NCI-H1105 (cell line): ENCODE measurements at places on chromosomes 4 and X.

DNA sequence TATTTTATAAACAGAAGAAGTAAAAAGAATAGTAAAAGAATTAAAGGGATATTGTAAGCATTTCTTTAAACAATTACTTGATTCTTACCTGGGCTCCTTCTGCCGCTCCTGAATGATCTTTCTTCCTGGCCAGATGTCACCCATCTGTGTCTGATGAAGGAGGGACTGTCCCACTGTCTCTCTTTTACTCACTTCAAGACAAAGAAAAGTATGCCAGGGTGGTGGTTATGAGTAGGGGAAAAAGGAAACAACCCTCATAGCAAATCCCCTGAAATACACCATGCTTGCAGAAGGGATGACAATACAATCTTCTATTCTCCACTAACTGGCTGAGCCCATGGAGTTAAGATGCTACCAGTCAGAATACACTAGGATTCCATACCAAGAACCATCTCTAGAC, 31.1 kb downstream of the SYTL4 start:
- DNase-seq, result no peak

- no peak for DNase-seq
These were observed 149.8 kb downstream of the STIM2 start for GRCh38 chr4:27010334-27010940.

- DNase-seq, result no peak
These were observed 3.6 kb downstream of the SLC10A6 start for GRCh38 chr4:86845593-86845992.

DNA sequence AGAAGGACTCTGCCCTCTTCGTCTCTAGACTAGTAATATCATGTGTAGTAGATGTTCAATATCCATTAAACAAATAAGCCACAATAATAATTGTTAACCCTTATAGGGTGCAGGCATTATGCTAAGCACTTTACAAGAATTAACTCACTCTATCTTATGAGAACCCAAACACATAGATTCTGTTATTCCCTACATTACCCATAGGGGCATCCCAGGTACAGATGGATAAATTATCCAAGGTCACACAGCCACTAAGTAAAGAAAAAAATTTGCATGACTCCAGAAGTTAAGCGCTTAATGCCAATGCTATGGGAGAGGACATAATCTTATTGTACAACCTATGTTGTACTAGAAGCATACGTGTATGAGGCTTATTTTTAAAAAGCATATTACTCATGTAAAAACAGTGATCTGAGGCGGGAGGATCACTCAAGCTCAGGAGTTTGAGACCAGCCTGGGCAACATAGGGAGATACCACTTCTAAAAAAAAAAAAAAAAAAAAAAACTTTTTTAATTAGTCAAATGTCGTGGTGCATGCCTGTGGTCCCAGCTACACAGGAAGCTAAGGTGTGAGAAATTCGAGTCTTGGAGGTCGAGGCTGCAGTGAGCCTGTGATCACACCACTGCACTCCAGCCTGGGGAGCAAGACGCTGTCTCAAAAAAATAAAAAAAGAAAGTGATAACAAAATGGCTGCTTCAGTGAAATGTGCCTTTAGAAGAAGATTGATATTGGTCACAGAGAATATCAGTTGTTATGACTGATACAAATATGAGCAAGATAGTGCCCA, 13.6 kb downstream of the LDB2 start:
- DNase-seq, result no peak
